ENCODE measurements at places on chromosomes 4 and X.

- DNase-seq = peak; percentile 89
Measured at GRCh38 chr4:138702190-138702824, 313.3 kb upstream of the NOCT start.

DNA sequence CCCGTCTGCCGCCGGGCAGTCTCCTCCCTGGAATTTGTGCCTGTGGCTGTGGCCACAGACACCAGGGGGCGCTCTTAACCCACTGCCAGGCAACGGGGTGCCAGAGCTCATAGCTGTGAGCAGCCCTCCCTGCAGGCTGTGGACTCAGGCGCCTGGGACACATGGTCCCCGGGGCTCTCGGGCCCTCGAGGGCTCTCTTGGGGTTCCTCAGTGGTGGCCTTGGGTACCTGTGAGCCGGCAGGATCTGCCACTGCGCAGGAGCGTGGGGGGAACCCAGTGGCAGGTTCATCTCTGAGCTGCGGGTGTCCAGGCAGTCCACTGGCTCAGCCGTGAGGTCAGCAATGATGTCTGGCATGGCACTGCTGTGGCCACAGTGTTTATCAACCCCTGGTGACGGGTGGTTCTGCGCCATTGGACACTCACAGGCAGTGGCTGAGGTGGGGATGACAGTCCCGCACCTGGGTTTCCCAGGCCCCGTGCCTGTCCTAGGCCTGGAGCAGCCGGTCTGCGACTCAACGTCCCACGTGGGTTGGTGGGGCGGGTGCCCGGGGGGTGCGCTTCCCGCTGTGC is 37.2 kb downstream of the PCGF3 start:
- peak; percentile 8 for DNase-seq

DNA sequence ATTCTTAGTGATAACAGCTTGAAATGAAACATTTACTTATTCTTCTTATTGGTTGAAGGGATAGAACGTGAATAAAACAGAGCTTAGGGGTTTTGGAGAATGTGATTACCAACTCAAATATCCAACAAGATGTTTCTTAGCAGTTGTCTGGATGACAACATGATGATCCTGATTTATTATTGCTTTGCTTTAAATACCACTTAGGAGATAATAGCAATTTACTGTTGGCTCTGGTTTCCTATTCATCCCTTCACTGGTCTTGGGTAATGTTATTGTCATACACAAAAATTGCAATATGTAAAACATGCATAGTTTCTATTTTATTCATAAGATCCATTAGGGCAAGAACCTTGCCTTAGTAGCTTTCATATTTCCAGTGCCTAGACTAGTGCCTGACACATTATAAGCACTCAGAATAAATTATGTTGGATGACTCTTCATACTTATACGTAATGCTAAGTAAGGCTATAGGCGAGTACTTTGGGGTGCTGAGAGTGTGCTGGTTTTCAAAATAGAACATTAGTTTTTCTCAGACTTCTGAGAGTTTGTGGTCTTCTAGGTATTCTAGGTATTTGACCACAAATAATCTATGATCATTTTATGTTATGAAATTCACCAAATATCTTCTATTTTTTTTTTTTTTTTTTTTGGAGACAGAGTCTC is 58.6 kb upstream of the PGRMC2 start:
- DNase-seq = no peak

GRCh38 chrX:14030174-14030530 is 460 bp upstream of the GEMIN8 start:
- DNase-seq = no peak

DNA sequence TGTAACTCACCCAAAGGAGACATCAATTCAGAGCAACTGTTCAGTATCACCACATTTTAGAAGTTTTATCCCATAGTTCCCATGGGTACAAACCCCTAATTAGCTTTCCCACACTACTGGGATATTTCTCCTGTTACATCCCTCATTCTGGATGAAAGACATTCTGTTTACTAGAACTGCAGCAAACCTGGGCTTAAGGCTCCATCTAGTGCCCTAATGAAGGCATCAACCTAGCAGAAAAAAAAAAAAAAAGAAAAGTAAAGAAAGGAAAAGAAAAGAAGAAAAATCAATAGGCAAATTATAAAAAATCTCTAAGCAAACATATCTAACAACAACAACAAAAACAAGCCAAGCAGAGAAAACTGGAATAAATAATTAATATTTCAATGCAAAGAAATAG is 133.7 kb upstream of the CPXCR1 start:
- DNase-seq = no peak

DNA sequence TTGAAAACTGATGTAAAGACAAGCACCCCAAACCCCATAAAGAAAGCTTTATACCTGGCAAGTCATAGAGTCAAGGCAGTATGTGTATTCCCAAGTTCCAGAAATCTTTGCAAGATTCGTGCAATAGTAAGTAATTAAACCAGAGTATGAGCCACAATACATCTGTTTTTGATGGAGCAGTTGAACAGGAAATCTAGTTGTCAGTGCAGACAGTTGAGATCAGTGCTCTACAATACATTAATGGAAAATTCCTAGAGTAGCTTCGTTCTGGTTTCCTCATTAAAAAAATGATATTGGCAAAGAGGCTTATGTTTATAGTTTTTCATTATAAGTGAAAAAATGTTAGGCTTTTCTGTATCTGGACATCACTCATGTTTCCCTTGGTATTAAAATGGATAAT is 575.3 kb downstream of the TRIML1 start:
- DNase-seq = no peak

GRCh38 chr4:102780476-102781144 is 19.8 kb upstream of the MANBA start:
- no peak for DNase-seq
